ENCODE measurements at places on chromosomes 4 and X.

DNA sequence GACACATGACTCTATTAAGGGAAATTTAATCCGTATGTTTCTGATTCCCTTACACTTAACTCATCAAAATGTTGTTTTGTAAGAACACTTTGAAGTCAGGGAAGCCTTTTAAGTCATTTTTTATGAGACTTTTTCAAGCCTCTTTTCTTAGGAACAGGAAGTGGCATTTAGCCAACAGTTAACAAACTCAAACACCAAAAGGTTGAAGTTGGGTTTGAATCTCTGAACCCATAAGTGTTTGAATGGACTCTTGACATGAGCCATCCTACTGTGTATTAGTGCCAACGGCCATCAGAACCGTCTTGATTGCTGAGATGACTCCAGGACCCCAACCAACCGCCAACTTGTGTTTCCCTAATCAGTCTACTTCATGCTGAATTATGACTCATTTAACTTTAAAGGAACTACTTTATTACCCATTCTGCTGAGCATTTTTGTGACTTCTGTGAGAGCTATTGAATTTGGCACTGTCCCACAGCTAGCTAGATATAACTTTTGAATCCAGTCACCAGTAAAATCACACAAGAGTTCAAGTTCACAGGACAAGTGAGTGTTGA, 209.1 kb upstream of the FAT1 start:
- DNase-seq, result no peak

DNA sequence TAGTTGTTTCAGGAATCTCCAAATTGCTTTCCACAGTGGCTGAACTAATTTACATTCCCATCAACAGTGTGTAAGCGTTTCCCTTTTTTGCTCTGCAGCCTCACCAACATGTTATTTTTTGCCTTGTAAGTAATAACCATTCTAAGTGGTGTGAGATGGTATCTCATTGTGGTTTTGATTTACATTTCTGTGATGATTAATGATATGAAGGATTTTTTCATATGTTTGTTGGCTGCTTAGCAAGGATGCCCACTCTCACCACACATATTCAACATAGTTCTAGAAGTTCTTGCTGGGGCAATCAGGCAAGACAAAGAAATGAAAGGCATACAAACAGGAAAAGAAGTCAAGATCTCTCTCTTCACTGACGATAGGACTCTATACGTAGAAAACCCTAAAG, 472.4 kb downstream of the ZNF674 start:
- DNase-seq, result no peak

DNA sequence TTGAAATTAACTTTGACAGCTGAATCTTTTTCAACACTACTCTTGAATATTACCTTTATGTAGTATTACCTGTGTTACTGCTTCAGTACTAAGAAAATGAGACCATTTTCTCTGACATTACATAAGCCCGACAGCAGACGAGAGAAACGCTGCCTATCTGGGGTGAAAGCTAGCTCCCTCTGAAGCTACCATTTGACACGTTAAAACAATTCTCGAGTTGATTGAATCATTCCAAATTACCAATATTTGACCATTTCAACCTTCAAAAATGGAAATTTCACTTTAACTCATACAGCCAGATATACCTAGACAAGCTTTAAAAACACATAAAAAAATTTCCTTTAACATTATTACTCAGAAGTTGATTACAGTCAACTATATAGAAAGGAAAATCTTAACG, 836 bp downstream of the GPM6A start:
- no peak for DNase-seq

GRCh38 chr4:67871867-67872266, 11.9 kb downstream of the TMPRSS11D start:
- DNase-seq, result peak; percentile 55

GRCh38 chr4:138113819-138114400, 128.2 kb downstream of the SLC7A11 start:
- peak; percentile 53 for DNase-seq

- no peak for DNase-seq
Measured at GRCh38 chrX:134936542-134936941, 54.2 kb upstream of the SMIM10 start.

GRCh38 chrX:9341291-9342201, 123.3 kb upstream of the TBL1X start:
- DNase-seq, result no peak
